ENCODE measurements at places on chromosomes 5 and 9.

- DNase-seq = no peak
Measured at GRCh38 chr5:15080219-15080618, 208.6 kb upstream of the ANKH start.

- no peak for DNase-seq
Measured at GRCh38 chr5:139630855-139631254, 17.3 kb upstream of the CXXC5 start.

- DNase-seq = no peak
Measured at GRCh38 chr5:157600252-157600651, 24.7 kb upstream of the ADAM19 start.

DNA sequence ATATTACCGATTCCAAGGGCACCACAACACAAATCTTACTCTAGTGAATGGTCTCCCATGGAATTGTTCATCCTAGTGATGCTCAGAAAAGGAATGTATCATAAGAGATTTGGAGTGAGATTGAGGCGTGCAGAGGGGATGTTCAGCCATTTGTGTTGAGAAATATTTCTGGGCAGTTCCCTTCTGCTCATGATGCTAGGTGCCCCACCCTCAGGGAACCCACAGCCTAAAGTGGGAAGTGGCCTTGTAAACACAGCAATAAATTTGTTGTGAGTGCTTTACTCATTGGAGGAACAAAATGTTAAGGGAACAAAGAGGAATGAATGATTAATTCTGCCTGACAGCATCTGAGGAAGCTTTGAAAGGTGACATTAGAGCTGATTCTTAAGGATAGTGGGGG, 129.9 kb downstream of the TLE4 start:
- no peak for DNase-seq

GRCh38 chr9:114592356-114592755, 4.8 kb downstream of the ATP6V1G1 start:
- DNase-seq = peak; percentile 32

GRCh38 chr5:86030753-86031152, 587.0 kb upstream of the COX7C start:
- no peak for DNase-seq

DNA sequence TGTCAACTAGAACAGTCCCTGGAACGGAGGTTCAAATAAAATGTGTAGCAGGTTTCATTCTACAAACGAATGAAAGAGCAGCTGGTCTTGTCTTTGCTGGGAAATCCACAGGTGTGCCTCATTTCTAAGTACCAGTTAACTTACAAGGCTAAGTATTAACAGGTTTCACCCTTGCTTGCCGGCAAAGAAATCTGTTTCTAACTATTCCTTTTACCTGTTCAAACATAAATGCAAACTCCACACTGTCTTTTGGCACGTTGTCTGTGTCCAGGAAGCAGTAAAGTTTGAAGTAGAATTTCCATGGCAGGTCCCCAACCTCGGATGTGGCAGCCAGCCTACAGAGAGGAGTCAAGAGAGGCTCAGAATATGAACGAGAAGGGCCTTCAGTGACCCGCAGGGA, 54.4 kb upstream of the RETREG1 start:
- no peak for DNase-seq

DNA sequence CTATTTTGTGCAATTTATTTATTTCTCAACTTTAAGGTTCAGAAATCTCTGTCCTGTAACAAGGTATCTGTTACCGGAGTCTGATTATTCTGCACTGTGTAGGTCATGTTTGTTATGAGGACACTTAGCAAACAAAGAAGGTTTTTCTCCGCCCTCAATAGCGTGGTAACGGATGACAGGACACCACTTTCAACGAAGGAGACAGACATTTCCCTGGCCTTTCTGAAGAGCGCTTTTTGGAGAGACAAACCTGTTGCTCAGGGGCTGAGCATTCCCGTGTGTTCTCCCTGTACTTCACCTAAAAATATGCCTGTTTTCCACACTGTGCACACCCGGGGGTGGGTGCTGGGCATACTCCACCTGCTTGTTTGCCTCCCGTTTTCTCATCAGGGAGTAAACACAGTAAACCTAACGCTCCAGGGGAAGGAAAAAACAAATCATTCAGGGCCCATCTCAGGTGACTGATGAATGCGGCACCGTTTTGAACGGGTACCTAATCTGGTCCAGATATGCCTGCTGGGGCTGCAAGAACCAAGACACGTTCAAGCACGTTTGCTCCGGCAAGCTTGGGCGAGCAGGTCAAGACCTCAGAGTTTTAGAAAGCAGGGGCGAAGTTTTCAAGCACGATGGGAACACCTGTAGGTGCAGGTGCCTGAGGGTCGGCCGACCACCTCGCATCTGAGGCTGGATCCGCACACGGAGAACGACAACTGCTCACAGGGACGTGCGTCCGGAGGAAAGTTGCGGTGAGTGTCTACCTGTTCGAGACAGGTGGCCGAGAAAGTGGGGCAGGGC, 859 bp downstream of the RETREG1 start:
- no peak for DNase-seq

DNA sequence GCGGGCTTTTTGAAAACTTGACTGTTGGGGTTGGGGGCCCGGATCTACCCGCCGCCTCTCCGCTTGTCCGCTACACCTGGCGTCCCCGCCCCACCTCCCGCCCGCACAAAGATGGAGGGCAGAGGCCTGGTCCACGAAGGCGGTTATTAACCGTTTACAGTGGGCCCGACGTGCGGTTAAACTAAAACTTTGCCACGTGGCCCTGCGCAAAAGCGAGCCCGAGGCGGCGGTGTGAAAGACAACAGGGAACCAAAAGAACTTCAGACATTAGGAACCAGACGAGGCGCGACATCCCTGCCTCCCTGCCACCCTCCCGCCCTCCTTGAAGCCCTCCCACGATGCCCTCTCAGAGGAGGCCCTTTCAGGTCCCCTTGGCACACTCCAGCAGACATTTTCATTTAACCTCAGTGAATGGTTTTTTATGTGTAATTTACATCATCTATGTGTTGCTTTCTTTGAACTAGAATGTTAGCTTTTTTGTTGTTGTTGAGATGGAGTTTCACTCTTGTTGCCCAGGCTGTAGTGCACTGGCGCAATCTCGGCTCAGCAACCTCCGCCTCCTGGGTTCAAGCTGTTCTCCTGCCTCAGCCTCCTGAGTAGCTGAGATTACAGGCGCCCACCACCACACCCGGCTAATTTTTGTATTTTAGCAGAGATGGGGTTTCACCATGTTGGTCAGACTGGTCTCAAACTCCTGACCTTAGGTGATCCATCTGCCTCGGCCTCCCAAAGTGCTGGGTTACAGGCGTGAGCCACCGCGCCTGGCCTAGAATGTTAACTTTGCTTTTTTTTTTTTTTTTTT, 999 bp upstream of the HNRNPA0 start:
- DNase-seq = no peak

- no peak for DNase-seq
Measured at GRCh38 chr9:119240546-119240945, 128.7 kb downstream of the BRINP1 start.

DNA sequence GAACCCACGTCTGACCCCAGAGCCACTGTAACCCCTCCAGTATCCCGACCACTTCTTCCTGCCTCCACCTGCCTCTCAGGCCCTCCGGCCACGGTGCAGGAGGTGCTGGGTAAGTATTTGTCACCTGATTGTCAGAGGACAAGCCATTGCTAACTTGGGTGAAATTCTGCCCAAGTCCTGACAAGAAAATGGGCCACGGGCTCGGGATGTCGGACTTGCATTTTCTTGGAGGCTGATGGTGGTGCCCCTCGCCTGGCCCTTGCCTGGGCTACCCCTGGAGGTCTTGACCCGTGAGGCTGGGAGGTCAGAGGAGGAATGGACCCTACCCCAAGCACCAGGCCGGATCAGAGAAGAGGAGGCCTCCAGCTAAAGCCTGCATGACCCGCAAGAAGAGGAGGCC, 149.7 kb upstream of the COL5A1 start:
- DNase-seq = no peak

GRCh38 chr5:87127956-87128687, 139.6 kb upstream of the RASA1 start:
- no peak for DNase-seq

DNA sequence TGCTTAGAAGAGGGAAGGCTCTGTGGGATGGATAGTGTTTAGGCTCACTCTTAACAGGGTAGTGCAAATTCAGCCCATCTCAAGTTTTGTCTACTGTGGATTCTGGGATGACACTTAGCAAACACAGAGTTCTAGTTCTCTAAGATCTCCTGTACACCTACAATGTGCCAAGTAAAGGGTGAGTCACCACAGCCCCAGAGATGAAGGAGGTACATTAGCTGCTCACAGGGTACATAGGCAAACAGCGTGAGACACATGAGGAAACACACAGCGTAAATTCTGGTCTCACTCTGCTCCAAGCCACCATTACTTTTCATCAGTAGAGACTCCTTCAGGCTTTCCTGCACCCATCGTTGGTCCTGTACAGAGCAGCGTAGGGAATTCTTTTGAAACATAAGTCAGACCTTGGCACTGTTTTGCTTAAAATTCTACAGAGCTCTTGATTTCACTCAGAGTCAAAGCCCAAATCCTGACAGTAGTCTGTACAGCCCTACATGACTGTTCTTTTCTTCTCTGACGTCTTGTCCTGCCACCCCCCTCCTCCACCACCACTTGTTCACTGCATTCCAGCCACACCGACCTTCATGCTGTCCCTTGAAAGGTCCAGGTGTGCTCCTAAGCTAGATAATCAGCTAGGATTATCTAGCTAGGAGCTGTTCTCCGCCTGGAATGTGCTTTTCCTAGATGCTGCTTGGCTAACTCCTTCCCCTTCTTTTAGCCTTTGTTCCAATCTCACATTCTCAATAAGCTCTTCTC, 8.7 kb downstream of the ASTN2 start:
- no peak for DNase-seq

- DNase-seq = no peak
Measured at GRCh38 chr5:206406-206805, 11.5 kb downstream of the CCDC127 start.

GRCh38 chr9:131876486-131876885, 136.6 kb upstream of the RAPGEF1 start:
- DNase-seq = no peak

All from T-helper 17 cell (primary cell).